HT-29 (cell line): ENCODE measurements at places on chromosomes 4 and X. TPM values are rescaled to one million over a fixed set of nuclear protein-coding genes. Genes with fewer than 3 reads are reported as not detected.

The OTC gene
- not detected in 2 replicates for total RNA-seq

The ZNF157 gene
- total RNA-seq, result not detected in 2 replicates

The PAGE1 gene
- not detected in 2 replicates for total RNA-seq

The PNMA3 gene
- not detected in 2 replicates for total RNA-seq

The PPARGC1A gene
- total RNA-seq, result 0.08 TPM in 1 of 2 replicates, not detected in the other

The PPP1R3F gene
- 7.2 and 7.3 TPM in 2 replicates for total RNA-seq

The AR gene
- total RNA-seq, result not detected in 2 replicates

The TENM3 gene
- total RNA-seq, result 4.4 and 5.3 TPM in 2 replicates

The PAK3 gene
- total RNA-seq, result not detected in 2 replicates

The GATA1 gene
- not detected in 2 replicates for total RNA-seq

The NKX3-2 gene
- 0.05 TPM in 1 of 2 replicates, not detected in the other for total RNA-seq

The HHIP gene
- not detected in 2 replicates for total RNA-seq

The HS6ST2 gene
- total RNA-seq, result not detected in 2 replicates

The ARMCX5 gene
- total RNA-seq, result 10.5 and 12.1 TPM in 2 replicates

The GAGE2A gene
- total RNA-seq, result not detected in 2 replicates

The CTAG2 gene
- not detected in 2 replicates for total RNA-seq

The RS1 gene
- total RNA-seq, result not detected in 2 replicates

The VSIG1 gene
- total RNA-seq, result 0.26 TPM in 1 of 2 replicates, not detected in the other

The FRMD7 gene
- not detected in 2 replicates for total RNA-seq
